ENCODE measurements at places on chromosomes 7 and 10.

GRCh38 chr7:131642429-131642828, 86.0 kb upstream of the PODXL start:
- no peak for DNase-seq

GRCh38 chr7:23065974-23066373, 39.6 kb upstream of the KLHL7 start:
- DNase-seq = no peak

DNA sequence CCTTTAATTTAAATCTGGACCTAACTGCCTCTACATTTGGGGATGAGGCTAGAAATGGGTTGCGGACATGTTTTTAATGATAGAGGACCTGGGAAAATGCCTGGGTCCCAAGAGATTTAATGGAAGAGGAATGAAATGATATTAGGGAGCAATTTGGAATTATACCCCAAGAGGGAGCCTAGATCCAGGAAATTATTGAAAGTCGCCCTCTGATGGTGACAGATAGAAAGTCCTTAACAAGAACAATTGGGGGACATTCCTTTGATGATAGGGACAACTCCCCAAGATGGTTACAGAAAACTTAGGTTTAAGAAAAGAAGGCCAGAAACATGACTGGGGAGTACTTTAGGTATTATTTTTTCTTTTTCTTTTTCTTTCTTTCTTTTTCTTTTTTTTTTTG, 9.5 kb upstream of the TSGA13 start:
- DNase-seq = peak; percentile 31

DNA sequence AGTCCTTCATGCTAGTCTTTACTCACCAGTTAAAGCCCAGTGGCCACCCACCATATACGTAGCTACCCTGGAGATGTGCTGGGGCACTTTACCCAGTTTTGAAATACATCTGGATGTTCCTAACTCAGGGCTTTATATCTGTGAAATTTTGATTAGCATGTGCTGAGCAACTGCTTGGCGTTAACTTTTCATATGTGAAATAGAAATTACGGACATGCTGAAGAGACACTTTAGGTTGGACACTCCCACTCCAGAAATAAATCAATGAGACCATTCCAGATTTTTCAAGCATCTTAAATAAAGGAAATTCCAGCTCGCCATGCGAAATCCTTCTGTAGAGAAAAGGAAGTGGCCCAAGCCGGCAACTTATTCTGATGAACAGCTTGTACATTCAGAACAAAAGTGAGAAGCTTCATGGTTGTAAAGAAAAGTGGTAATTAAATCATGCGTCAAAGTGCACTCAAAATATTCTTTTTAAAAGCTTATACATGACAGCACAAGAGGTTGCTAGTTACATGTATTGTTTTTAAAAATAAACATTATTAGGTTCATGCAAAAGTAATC, 153.5 kb upstream of the ITGB1 start:
- no peak for DNase-seq

DNA sequence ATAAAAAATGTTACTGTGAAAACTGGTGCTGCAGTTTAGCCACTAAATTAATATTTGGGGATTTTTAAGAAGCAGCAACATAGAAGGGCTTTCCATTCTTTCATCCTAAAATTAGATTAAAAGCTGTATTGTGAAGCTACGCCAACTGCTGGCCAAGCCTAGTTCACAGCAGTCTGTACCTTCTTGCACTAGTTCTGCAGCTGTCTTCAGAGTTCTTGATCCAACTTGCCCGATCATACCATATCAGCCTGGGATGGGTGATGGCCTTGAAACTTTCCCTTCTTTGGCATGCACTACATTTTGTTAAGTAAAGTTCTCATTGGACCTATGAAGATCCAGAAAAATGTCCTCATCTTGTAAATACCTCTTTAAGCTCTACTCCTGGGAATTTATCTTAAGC, 20.3 kb upstream of the PANK1 start:
- DNase-seq = no peak

DNA sequence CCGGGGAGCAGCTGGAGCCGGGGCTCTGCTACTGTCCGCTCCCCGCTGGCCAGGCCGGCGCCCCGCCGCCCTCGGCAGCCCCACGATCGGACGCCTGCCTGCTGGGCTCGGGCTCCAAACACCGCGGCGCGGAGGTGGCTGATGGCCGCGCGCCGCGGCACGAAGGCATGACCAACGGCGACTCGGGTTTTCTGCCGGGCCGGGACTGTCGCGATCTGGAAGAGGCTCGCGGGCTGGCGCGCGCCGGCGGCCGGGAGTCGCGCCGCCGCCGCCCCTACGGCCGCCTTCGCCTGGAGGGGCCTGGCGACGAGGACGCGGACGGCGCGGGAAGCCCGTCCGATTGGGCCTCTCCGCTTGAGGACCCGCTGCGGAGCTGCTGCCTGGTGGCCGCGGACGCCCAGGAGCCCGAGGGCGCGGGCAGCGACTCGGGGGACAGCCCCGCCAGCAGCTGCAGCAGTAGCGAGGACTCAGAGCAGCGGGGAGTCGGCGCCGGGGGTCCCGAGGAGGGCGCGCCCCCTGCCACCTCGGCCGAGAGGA, 570 bp downstream of the TBC1D12 start:
- DNase-seq = peak; percentile 81

DNA sequence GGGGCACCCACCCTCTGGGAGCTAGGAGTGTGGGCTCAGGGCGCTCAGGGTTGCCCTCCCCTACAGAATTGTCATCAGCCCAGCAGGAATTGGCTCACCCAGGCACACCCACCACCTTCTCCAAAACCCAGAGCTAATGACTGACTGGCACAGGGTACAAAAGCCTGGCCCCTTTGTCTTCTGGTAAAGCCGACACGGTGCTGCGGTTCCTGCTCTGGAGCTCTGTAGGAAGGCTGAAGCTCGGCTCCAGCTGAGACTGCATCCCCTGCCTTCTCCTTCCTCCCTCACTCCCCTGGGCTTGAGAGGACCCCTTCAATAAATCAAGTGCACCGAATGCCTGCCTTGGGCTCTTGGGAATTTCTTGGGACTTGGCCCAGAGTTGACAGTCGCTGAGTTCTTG, 117.9 kb upstream of the EEPD1 start:
- DNase-seq = no peak

- peak; percentile 75 for DNase-seq
These were observed 312.0 kb upstream of the ZMIZ1 start for GRCh38 chr10:78756604-78757343.

DNA sequence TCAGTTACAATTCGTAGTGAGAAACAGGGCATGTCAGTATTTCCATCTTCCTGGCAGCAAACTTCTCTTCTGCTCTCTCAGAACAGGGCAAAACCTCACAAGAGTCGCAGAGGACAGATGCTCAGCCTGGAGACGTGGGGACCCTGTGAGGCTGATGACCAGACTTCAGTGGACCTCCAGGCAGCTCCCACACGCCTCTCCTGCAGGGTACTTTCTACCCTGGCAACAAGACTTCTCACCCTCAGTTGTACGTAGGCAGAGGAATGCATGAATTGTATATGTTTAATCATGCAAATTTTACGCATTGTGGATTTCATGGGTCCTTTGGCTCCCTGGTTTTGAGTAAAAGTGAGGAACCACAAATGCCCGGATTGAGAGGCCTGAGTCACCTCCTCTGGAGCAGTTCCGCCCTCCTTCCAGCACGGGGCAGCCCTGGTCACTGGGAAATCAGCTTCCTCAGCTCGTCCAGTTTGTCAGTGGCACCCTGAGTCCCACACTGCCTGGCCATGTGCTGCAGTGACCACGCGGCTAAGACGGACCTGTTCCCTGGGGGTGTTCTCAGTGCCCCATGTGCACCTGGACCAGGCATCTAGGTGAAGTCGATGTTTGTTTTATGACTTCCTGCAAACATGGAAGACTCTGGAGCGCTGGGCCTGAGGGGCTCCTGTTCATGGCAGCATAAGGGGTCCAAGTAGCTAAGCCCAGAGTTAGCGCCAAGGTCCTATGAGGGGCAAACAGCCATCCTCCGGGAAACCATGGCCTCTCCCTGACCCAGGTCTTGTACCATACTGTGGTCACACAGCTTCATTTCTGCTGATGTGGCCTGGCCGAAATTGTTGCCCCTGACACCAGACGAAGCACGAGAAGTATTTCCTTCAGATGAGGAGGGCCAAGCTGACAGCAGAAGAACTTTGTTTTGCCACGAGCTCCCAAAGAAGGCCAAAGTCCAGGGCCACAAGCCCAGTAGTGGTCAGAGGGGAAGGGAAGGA, 165.1 kb downstream of the TNS3 start:
- no peak for DNase-seq

GRCh38 chr7:114874170-114874569, 47.7 kb upstream of the MDFIC start:
- DNase-seq = no peak

- no peak for DNase-seq
These were observed 214.7 kb downstream of the WDR37 start for GRCh38 chr10:1270906-1271305.

- no peak for DNase-seq
These were observed 895.7 kb downstream of the XPNPEP1 start for GRCh38 chr10:109027534-109028185.

DNA sequence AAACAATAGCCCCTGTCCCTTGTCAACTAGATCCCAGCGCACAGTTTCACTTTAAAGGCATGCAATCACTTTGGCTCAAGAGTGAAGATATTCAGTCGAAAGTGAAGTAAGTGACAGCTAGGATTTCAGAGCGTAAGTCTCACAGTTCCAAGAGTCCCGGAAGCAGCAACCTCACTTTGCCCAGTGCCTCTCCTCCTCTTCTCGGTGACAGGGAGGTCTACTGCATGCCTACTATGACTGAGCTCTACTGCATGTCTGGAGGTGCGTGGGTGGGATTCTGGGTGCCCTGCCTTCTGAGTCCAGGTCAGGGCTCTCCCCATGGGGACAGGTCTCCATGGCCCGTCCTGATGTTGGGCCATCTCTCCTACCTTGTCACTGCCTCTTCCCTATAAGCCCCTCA, 17.0 kb downstream of the PRKCQ start:
- DNase-seq = no peak

- peak; percentile 77 for DNase-seq
These were observed 1.5 kb downstream of the CTBP2 start for GRCh38 chr10:125158601-125159485.

- DNase-seq = no peak
These were observed 26.6 kb downstream of the SDK1 start for GRCh38 chr7:3327655-3328054.

GRCh38 chr10:85767891-85768290, 598.7 kb downstream of the GRID1 start:
- DNase-seq = no peak

DNA sequence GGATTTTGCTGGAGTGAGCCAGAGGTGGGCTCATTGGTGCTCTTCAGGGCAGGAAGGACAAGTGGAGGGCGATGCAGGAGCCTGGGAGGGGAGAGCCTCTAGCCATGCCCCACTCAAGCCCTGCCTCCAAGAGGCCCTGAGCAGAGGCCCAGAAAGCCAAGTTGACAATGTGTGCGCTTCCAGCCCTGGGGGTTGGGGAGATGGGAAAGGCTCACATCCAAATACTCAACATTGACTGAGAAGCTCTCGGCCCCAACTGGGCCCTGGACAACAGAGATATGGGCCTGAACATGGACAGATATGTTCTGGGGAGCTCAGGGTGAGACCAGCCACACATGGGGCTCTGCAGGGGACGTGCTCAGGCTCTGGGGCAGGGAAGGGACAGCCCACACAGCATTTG, 39.0 kb downstream of the FRMPD2 start:
- DNase-seq = no peak

- no peak for DNase-seq
These were observed 192.4 kb downstream of the ADARB2 start for GRCh38 chr10:1544929-1545328.

GRCh38 chr10:47037654-47038425, 126.6 kb downstream of the PTPN20 start:
- no peak for DNase-seq

DNA sequence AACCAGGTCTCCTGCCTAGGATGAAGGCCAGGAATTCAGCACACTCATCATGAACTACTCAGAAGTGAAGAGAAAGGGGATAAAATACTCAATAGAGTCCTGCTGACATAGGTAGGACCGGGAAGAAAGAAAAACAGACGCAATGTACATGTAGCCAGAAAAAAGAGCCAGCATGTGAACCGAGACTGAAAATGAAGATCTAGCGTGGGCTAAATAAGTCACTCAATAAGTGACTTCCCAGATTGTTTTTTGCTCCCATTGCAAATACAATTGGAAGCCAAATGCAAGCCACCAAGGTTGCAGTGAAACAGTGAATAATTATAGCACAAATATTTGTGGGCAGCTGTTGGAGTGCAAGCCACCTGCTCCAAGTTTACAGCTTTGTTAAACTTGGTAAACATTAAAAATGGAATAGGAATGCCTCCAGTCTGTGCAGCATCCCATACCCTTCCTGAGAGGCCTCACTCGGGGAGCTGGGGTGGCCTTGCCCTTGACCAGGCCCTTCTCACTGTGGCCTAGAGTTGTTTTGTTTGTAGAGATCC, 34.7 kb upstream of the HPS1 start:
- no peak for DNase-seq

GRCh38 chr7:83548250-83548649, 100.7 kb downstream of the SEMA3E start:
- DNase-seq = no peak

DNA sequence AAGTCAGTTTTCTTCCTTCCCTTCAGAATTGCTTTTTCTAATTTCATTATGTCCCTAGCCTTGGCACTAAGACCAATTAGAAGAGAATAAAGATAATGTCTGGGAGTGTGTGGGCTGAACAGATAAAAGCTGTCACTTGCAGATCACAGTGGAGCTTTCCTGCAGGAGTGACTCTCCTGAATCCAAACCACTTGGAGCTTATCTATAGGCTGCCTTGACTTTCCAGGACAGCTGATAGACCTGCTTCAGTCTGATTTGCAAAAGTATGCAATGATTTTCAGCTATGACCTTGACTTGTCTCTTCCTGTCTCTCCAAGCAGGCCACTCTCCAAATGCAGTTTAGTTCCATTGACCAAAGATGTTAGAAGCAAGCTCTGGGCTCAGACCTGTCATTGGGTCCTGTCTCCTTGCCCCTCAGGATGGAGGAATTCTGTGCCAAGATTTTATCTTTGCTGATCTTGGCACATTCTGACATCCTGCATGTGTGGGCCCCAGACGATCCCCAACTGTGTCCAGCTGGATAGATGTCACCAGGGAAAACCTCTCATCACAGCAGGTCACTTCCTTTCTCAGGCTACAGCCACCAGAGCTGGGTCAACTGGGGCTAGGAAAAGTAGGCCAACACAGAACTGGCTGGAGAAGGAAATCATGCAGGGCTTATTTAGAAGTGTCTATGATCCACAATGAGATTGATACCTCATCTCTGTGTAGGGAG, 120.9 kb upstream of the ZNF438 start:
- peak; percentile 41 for DNase-seq

- no peak for DNase-seq
These were observed 26.0 kb downstream of the BNIP3 start for GRCh38 chr10:131955591-131956340.

DNA sequence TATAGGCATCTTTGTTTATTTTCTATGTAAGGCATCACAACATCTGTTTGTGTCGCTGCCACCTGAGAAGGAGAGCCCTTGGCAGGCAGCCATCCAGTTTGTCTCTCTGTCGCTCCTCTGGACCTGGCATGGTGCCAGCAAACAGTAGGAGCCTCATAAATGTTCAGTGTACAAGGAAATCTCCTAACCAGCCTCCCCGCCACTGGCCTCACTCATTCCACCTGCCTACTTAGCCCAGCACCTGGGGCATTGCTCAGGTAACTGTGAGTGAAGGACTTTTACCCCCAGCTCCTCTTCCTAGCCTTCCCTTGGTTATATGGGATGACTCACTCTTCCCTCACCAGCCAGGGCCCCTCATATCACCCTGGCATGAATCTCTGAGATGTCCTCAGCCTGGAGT, 61.7 kb upstream of the NPTX2 start:
- no peak for DNase-seq
